Smooth muscle cell of the umbilical artery (primary cell): ENCODE measurements at places on chromosomes 7 and 10. TPM values are rescaled to one million over a fixed set of nuclear protein-coding genes. Genes with fewer than 3 reads are reported as not detected.

Gene TFR2
- total RNA-seq, result 0.83 and 0.89 TPM in 2 replicates

Gene MET
- 36.2 and 149 TPM in 2 replicates for total RNA-seq

Gene ZNF518A
- total RNA-seq, result 10.7 and 17.4 TPM in 2 replicates

Gene EEF1AKMT2
- total RNA-seq, result 16.3 and 22.2 TPM in 2 replicates

Gene MEOX2
- under 0.01 TPM in 1 of 2 replicates, not detected in the other for total RNA-seq

Gene ABCC2
- 0.65 and 0.89 TPM in 2 replicates for total RNA-seq

Gene MORN4
- 4.8 and 6.6 TPM in 2 replicates for total RNA-seq

Gene C7orf57
- not detected in 2 replicates for total RNA-seq

Gene GARS1
- 287 and 424 TPM in 2 replicates for total RNA-seq

Gene FRMD4A
- 28.5 and 71.2 TPM in 2 replicates for total RNA-seq
